ENCODE measurements at places on chromosomes 12 and 14.

- DNase-seq = no peak
Measured at GRCh38 chr14:56555921-56556570, 23.6 kb upstream of the TMEM260 start.

- no peak for DNase-seq
Measured at GRCh38 chr12:67562513-67563287, 85.8 kb upstream of the DYRK2 start.

DNA sequence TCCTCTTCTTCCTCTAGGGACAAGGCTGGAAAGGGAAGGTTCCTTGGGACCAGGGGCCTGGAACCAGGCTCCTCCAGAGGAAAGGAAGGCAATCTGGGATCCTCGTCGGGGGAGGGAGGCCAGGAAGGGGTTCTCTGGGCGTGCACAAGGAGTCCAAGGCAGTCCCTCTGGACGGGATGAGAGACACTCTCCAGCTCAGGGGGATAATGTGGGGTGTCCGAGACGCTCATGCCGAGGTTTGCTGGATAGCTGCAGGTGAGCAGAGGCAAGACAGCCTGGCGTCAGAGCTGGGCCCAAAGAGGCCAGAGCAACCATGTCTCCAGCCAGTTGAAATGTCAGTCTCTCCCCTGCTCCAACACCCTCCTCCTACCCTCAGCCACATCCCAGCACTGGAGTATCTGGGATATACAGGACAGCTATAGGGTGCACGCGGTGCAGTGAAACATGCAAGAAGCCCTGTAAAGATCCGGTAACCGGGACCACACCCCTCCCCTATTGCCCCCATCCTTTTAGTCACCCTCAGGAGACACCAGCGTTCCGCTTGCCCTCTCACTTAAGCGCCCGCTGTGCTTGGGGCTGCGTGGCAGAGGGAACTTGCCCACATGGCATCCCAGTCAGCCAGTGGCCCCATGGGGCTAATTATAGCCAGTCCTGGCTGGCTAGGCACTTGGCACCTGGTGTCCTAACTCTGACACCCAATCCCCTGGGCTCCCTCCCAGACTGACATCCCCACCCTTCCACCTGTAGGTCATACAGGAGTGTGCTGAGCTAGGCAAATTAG, at the start of gene KLHL33:
Gene KLHL33 (minus strand): TSS at position 585 of the 781 bp plus-strand sequence. CDS start 355 bp downstream, at position 230.
- no peak for DNase-seq

GRCh38 chr12:113284751-113285150, 50.2 kb downstream of the SLC8B1 start:
- no peak for DNase-seq

DNA sequence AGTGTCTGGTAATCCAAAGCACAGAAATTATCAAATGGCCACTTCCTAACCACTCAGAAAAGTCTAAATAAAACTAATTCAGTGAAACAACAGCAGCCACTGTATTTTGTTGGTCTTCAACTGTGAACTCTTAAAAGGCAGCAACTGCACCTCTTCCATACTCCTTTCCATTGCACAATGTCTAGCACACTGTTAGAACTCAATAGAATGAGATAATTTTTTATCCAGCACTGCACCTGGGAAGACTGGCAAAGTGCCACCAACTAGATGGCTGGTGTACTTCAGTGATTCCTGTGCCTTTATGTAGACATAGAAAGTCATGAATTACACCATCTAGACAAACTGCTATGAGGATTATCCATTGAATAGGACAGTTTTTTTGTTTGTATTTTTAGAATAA, 26.2 kb downstream of the LGR5 start:
- DNase-seq = no peak

DNA sequence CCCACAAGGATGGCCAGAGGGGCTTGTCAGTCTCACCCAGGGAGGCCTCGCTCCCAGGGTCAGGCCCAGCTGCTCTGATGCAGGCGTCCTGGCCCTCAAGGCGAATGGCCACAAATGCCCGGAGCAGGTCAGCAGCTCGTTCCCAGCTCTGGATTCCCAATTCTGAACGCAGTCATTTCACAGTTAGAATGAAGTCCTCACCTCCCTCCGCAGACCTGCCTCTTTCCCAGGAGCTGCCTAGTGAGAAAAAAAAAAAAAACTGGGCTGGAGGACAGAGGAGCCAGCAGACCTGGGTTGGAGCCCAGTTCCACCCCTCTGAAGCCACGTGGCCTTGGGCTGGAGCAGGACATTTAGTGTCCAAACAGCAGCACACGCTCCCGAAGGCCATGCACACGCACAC, 62.2 kb upstream of the DIO3 start:
- DNase-seq = no peak

DNA sequence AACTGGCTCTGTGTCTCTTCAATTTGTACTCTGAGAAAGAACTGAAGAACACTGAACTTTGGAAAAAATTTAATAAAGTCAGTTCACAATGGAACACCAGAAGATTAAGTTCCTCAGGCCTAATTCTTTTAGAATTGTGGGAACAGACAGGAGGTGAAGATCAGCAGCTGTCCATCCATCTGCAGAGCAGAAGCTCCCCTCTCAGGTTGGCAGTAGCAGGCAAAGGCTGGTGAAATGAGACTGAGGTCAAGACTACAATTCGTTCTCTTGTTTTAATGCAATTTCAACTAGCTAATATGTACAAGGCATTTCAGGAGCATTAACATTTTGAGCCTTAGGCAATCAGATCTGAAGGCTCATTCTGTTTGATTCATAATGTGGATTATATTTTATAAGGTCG, 10.3 kb upstream of the TRHDE start:
- no peak for DNase-seq

DNA sequence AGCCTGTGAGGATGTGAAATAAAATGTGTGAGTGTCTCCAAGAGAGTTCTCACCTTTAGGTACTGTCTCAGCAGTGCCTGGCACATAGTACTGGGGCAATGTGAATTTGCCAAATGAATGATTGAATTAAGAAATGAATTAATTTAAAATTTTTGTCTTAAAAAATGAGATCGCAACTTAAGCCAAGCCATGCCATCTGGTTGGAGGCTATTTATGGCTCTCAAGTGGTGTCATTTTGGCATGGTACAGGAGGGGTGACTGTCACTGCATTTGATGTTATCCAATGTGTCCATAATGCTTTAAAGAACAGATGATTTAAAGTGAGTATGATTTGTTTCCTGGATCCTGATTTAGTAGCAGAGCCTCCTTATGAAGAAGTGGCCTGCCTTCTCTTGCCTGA, 80.3 kb downstream of the SRGAP1 start:
- no peak for DNase-seq

DNA sequence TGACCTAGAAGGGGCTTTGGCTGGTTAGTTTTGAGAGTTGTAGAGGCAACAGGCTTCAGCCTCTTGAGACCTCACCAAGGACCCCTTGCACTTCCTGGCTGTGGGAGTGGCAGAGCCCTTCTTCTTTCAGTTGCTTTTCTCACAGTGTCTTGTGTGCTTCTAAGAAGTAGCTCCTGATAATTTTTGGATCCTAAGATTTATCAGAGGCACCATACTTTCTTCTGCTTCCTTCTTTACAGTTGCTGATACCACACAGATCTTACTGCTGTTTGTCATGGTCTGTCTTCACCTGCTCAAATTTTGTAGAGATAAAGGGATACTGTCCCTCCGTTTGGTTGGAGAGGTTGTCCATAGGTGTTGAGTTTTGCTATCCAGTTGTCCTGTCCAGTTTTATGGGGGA, 33.8 kb downstream of the VRK1 start:
- DNase-seq = no peak

GRCh38 chr12:127070515-127071157, 1196.3 kb upstream of the TMEM132C start:
- DNase-seq = no peak

DNA sequence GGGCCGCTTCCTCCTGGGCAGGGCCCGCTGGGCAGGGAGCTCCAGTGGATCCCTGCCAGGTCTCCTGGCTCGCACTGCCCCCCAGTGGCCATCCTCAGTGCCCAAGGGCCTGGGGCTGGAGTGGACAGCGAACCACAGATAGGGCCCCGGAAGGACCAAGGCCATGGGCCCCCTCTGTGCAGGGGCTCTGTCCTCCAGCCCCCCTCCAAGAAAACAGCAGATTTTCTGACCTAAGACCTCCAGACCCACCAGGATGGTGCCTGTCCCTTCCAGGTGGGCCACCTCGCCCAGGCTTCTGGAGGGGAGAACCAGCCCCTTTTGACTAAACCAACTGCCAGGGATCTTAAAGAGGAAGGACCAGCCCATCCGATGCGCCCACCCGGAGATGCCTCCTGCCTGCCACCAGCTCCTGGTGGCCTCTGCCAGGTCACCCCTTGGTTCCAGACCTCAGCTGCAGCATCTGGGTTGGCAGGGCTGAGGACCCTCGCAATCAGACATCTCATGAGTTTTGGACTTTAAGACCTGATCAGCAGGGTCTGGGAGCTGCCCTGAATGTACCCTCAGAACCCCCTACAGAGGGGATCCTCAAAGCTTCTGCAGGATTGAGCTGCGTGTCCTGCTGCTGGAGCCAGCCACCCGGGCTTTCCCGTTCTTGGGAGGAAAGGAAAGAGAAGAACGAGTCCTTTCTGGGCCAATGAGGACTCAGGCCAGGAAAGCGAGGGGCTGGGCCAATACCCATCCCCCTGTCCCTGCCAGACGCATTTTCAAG, 325.8 kb upstream of the DIO3 start:
- peak; percentile 59 for DNase-seq

DNA sequence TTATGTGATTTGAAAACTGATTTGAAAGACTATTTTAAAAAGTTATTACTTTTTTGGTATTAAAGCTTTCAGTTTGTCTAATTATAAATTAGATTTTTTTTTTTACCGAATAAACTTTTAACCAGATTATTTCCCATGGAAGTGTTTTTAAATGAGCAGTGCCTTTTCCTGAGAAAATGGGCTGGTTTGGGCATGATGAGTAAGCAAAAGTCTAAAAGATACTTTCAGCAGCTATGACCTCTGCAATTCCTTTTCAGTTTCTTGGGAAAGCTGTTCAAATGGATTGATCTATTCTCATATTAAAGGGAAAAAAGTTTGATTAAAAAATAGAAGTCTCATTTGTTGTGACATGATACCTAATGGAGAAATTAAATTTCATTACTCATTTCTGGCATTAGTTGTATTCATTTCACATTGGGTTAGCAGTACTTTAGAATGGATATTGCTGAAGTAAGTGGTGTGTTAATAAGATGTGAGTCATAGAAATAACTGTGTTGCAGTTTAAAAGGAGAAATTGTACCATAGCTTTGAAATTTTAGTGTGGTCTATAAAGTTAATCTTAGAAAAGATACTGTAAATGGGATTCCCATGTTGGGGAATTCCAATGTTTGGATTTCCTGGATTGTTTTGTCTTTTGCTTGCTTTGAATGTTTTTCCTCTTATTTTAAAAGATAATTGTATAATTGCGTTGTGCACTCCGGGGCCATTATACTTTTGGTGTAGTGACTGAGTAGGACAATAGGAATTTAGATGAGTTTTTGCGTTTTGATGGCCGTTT, 21.0 kb downstream of the KTN1 start:
- no peak for DNase-seq

DNA sequence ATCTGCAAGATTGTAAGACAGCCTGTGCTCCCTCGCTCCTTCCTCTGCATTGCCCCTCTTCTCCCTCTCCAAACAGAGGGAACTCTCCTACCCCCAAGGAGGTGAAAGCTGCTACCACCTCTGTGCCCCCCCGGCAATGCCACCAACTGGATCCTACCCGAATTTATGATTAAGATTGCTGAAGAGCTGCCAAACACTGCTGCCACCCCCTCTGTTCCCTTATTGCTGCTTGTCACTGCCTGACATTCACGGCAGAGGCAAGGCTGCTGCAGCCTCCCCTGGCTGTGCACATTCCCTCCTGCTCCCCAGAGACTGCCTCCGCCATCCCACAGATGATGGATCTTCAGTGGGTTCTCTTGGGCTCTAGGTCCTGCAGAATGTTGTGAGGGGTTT, 37.4 kb downstream of the DAD1 start:
- DNase-seq = no peak

GRCh38 chr14:19947413-19948090, 16.8 kb downstream of the OR4K1 start:
- no peak for DNase-seq

DNA sequence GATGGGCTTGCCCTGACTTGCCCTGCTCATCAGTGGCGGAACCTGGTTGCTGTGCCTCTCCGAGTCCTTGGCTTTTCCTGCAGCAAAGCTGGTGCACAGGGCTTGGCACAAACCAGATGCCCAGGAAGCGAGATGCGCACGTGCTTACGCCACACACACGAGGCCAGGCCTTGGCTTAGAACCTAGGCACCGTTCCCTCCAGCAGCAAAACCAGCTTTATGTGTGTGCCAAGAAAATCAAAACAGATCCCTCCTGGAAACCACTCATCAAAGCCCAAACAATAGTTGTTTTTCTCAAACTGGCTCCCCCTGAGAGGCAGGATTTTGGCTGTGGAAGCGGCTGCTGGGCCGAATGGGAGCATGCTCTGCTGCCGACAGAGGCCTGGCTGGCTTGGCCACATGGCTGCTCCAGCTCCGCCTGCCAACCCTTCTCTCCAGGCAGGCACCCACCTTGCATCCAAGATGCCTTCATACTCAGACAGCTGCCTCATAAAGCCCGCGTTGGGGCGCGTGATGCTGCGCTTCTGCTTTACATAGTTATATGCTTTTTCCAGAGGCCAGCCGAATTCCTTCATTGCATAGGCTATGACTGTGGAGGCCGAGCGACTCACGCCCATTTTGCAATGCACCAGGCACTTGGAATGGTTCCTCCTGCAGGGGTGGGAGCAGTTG, 58.7 kb downstream of the SSH1 start:
- DNase-seq = no peak

DNA sequence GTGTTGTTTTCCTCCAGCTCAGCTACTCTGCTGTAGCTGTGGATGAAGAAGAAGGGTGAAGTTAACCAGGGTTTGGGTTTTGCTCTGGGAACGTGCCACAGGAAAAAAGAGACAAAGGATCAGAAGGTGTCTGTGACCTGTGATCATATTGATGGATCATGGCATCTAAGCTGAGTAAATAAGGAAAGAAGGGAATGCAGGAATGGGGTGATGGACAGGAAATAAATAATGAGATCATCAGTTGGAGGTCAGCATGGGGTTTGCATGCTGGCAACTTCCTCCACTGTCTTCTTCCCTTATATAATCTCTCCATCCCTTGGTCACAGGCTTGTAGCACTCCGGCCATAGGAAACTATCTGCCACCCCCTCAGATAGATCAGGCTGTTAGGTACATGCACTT, 430.3 kb upstream of the PDE3A start:
- no peak for DNase-seq

GRCh38 chr14:50225067-50225973, 6.1 kb downstream of the SOS2 start:
- no peak for DNase-seq

GRCh38 chr12:19829100-19829853, 390.0 kb downstream of the AEBP2 start:
- DNase-seq = no peak

DNA sequence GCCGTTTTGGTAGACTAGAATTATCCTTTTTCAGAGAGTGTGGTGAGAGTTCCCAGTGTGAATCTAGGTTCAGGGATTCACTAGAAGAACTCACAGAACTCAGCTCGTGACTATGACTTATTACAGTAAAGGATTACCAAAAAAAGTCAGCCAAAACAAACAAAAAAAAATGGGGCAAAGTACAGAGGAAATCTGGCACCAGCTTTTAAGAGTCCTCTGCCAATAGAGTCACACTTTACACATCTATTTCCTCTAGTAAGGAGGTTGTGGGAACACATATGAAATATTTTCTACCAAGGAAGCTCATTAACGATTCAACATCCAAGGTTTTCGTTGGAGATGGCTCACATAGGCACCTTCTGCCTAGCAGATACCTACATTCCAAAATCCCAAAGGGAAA, 28.2 kb downstream of the TSPAN19 start:
- DNase-seq = no peak
